ENCODE measurements at places on chromosomes 4 and X.
A peak's percentile ranks its signal among the peaks of the same experiment; 100 is the strongest.

DNA sequence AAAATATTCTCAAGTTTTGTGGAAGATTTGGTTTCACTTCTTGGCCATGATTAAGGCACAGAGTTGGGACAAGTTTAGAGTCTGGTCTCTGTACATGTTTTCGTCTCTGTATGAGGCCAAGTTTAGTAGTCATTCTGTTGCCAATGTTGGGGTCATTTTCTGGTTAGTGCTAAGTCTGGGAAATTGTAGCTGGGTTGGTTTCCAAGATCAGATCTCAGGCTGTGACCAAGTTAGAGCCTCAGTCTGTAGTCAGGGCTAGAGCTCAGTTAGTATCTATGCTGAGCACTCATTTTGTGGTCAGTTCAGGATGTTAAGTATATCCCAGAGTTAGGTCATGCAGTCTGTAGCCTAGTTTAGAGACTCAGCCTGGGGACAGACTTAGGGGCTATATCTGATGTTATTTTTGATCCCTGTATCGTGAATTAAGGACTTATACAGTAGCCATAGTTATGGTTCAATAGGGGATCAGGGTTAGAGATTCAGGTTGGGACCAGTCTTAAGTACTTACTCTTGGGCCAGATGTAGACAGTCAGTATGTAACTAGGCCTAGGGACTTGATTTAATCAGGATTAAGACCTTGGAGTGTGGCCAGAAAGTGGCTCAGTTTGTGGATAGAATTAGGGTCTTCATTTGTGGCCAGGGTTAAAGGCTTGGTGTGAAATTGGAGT, 6.6 kb upstream of the ENOX2 start:
- DNase-seq = peak; percentile 42

DNA sequence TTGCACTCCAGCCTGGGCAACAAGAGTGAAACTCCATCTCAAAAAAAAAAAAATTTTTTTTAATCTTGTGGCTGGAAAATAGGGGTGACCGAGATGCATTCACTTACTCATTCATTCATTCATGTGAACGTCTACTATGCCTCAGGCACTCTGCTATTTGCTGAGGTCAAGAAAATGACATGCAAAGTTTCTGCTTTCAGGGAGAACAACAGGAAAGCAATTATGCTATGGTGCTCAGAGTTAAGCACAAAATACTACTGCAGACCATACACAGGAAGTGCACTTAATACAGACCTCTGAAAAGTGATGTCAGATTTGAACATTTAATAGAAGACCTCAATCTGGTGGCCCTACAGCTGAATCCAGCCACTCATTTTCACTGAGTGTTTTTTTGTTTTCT, 59.6 kb upstream of the DUSP21 start:
- peak; percentile 60 for DNase-seq

DNA sequence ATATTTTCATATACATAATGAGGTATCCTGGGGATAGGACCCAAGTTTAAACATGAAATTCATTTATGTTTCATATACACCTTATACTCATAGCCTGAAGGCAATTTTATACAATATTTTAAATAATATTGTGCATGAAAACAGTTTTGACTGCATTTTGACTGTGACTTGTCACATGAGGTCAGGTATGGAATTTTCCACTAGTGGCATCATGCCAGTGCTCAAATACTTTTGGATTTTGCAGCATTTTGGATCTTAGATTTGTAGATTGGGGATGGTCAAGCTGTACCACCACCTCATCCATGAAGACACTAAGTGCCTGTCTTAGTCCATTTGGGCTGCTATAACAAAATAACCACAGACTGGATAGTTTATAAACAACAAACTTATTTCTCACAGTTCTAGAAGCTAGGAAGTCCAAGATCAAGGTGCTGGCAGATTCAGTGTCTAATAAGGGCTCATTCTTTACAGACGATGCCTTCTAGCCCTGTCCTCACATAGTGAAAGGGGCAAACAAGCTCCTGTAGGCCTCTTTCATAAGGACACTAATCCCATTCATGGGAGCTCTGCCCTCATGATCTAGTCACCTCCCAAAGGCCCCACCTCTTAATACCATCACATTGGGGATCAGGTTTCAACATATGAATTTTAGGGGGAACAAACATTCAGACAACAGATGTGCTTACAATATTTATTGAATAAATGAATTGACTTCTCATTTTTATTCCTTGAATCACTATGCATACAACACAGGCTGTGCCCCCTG, 9.4 kb downstream of the NUDT6 start:
- DNase-seq = no peak

DNA sequence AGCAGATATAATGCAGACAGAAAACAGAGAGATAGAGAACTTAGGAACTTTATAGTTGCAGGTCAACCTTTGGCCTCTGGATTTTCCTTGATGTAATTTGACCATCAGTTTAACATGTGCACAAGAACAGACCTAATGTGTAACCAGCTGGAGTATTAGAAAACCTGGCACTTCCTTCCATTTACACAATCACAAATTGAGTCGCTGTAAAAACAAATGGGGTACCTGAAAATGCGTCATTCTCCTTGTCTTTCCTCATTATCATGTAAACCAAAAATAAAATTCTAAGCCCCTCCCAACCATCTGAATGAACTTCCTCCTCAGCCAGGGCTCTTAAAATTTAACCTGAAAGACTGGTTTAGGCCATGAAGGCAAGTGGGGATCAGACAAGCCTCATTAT, 358.4 kb upstream of the MAGEB16 start:
- DNase-seq = no peak

DNA sequence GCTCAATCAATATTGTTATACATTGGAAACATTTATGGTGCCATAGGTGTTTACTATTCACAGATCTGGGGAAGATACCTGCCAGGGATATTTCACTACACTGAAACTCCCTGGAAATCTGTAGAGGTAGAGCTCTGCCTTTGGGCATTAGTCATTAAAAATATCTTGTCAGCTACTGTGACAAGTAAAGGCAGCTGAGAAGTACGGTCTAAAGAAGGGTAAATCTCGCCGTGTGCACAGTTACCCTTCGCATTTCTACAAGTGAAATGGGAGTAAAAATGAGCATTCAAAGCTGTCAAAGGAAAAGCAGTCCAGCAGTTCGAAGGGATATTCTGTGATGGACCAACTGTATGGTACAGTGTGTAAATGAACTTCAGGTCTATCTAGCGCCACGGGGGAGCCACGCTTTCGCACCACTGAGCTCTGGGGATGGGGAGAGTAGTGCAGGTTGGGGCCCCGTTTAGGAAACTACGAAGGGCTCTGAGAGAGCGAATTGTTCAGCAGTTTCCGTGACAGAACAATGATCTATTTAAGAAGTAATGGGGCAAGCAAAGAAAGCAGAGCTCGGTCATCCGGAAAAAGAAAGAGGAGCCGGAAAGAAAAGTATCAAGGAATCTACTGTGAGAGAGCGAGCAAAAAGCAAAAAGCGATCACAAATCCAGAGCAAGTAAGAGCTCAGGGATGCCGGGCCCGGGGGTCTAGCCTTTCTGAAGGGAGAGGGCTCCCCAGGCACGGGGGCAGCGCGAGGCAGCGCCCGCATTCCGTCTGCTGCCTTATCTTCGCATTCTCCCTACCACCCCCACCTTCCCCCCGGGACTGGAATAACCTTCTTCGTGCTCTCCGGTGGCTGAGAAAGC, 646 bp downstream of the TIGD4 start:
- DNase-seq = peak; percentile 55

DNA sequence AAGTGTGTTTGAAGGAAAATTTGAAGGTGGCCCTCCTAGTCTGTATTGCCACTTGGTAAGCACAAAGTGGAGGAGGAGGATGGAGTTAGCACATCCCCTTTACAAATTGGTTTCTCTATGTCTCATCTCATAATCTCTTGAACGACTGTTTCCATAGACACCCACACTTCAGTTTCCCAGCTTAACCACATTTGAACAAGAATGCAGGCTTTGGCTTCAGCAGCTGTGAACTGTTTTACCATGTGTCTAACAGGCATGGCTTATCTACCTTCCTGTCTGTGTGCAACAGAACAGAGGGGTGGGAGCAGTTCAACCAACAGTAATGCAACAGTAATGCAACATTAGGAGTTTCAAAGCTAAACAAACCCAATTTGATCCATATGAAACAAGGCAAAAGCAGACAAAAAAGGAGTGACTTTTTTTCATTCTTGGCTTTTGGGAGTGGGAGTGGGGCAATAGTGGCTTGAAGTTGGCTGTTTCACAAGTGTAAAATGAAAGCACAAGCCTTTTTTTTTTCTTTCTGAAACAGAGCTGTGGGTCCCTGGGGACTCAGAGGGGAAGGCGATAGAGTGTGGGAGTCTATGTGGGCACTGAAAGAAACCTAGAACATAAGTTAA, 108.0 kb downstream of the ITM2A start:
- DNase-seq = no peak

GRCh38 chr4:85728464-85728863, 253.5 kb downstream of the ARHGAP24 start:
- no peak for DNase-seq

DNA sequence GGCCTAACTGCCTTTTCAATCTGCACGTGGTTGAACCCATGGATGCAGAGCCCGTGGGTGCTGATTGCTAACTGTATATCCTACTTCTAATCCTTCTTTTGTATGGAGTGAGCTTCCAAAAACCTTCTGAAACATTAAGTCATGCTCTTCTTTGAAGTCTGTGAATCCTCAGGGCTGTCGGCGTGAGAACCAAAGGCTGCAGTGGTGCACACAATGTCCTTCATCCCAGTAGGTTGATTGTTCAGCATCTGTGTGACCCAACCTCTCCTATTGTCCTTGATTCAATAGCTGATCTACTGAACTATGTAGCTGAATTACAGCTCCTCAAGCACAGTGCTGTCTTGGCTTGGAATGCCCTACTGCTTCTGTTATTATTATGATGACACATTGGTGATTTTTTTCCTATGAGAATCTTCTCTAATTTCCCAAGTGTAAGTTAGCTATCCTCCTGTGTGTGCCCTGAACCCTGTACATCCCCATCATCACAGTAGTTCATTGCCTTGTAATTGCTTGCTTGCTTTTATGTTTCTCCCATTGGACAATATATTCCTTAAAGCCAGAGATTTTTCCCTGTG, 294.6 kb downstream of the TRIML1 start:
- DNase-seq = peak; percentile 6

GRCh38 chr4:130080872-130081451, 985.0 kb downstream of the C4orf33 start:
- DNase-seq = no peak

DNA sequence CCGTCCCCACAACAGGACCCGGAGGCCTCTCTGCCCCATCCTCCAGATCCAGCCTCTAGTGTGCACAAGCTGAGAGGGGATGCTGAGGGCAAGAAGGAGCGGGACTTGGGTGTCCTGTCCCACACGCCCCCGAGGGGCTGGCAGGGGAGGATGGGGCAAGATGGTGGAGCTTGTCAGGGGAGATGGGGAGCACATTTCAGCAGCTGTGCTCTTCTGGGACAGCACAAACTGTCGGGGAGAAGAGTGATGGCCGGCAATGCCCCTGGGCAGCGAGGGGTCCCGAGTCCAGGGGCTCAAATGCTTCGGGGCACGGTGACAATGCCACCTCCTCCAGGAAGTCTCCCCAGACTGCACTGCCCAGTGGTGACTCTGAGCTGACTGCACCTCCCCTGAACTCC, 134.5 kb downstream of the FAM53A start:
- DNase-seq = no peak

DNA sequence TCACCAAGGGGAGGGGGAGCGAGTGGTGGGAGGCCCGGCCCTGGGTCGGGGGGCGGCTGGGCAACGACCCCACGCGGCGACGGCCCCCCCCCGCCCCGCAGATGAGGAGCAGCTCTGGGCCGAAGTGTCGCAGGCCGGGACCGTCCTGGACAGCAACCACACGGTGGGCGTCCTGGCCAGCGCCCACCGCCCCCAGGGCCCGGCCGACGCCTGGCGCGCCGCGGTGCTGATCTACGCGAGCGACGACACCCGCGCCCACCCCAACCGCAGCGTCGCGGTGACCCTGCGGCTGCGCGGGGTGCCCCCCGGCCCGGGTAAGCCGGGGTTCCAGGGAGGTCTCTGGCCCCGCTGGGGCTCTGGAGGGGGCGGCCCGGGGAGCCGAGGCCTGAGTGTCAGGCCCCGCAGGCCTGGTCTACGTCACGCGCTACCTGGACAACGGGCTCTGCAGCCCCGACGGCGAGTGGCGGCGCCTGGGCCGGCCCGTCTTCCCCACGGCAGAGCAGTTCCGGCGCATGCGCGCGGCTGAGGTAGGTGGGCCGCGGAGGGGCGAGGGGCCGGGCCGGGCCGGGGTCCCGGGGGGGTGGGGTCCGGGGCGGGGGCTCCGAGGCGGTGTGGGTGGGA, 8.7 kb upstream of the FGFRL1 start:
- DNase-seq = peak; percentile 23

DNA sequence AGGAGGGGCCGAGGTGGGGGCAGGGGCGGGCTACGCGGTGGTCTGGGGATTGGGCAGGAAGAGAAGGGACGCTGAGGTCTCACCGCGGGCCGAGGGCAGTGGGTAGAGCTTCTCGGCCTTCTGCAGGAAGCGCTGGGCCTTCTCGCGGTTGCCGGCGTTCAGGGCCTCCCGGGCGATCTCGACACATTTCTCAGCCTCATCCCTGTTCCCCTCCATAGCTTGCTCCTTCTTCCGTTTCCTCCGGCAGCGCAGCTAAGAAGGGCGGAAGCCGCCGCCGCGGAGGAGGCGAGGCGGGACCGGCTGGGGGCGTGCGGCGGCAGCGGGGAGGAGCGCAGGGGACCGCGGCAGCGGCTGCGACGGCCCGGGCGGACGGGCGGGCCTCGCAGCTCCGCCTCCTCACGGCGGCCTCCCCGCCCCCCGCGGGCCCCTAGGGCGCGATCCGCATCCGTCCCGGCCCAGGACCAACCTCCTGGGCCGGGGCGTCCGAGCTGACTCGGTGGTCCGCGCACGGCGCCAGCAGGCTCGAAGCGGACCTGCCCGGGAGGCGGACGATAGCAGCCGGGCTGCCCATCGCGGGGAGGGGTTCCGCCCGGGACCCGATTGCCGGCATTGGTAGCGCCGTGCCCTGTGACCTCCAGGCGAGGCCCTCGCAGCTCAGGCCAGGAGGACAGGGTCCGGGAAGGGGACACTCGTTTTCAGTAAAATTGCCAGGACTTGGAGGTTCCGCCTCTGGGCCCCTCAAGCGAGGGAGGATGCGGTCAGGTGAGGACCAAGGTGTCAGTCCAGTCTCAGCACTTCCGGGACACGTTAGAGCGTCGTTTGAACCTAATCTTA, at the start of gene DNAJB14:
Gene DNAJB14, minus strand, starts transcription at position 263 of the 834 bp plus-strand sequence. Its CDS starts 47 bp downstream, at position 216.
- peak; percentile 88 for DNase-seq

DNA sequence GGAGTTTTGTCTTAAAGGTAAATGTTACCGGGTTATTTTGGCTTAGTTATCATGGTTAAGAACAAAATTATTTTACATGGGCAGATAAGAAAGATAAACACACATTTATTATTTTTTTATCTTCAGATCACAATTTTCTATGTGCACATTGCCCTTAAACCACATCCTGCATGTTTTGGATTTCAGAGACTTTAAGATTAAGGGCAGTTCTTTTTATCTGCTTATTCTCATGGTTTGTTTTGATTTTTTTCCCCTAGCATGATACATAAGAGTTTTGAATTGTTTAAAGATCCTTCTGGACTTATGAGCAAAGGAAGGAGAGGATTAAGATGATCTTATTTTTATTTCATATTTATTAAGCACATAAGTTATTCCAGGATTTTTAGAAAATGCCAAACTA, 190.1 kb upstream of the BMP3 start:
- DNase-seq = no peak
